Left lobe of liver (tissue), 2 donors: ENCODE measurements at places on chromosomes 5 and 9.

DNA sequence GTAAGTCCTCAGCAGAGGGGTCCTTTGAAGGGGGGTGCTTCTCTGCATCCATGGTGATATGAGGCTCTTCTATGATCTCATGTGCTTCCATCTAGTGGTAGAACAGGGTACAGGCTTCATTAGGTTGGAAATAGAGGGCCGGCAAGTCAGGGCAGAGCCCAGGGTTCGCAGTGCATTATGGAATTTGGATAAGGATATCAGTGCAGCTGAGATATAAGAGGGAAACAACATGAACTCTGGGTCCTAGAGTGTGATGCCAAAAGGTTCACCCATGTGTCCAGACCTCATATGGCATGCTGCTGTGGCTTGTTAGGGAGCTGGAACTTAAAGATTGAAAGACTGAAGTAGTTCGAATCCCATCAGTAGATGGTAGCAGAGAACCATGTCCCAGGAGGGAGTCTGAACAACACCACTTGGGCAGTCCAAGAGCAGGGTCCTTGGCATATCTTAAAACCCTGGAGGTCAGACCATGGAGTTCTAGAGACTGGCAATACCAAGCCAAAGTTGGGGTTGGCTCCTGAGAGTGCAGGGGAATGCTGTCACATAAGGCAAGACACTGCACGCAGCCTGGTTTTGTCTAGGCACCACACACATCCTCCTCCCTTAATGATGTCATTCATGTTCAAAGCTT, 2.3 kb downstream of the FAM221B start:
- no peak for DNase-seq

DNA sequence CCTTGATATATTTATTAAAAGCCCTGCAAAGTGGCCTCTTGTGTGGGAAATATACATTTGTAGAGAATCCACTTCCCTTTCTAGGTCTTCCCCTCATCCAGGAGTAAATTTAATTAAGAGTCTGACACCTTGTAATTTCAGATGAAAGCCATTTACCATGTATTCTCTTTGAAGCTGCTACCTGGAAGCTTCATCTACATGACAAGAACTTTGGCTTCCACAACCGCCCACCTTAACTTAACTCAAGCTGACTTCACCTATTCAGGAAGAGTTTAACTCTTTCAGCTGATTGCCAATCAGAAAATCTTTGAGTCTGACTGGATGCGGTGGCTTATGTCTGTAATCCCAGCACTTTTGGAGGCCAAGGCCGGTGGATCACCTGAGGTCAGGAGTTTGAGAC, 899.9 kb downstream of the TAF11L14 start:
- DNase-seq, result no peak

DNA sequence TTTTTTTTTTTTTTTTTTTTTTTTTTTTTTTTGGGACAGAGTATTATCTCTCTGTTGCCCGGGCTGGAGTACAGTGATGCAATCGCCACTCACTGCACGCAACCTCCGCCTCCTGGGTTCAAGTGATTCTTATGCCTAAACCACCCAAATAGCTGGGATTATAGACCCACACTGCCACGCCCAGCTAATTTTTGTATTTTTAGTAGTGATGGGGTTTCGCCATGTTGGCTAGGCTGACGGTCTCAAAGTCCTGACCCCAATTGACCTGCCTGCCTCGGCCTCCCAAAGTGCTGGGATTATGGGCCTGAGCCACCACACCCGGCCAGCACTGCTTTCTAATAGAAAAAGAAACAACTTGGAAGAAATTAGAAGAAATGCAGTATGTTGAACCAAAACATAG, 39.2 kb downstream of the TTC1 start:
- DNase-seq, result no peak

- no peak for DNase-seq
Measured at GRCh38 chr5:58958701-58959100, 375.8 kb downstream of the RAB3C start.

GRCh38 chr9:76433836-76434235, 25.1 kb upstream of the GCNT1 start:
- no peak for DNase-seq

GRCh38 chr9:94827584-94828304, 101.2 kb downstream of the AOPEP start:
- DNase-seq, result peak; percentile 76

DNA sequence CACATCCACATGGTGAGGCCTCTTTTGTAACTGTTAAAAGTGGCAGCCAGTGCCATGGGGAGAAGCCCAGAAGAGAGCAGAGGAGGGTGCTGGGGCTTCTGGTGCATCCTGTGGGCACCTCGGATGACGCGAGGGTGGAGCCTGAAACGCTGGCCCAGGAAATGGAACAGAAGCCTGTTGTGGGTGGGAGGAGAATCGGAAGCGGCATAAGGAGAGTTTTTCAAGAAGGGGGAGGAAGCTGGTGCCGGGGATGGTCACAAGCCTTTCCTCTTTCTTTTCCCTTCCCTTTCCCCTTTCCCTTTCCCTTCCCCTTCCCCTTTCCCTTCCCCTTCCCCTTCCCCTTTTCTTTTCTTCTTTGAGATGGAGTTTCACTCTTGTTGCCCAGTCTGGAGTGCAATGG, 12.9 kb downstream of the ANKRD33B start:
- DNase-seq, result no peak

DNA sequence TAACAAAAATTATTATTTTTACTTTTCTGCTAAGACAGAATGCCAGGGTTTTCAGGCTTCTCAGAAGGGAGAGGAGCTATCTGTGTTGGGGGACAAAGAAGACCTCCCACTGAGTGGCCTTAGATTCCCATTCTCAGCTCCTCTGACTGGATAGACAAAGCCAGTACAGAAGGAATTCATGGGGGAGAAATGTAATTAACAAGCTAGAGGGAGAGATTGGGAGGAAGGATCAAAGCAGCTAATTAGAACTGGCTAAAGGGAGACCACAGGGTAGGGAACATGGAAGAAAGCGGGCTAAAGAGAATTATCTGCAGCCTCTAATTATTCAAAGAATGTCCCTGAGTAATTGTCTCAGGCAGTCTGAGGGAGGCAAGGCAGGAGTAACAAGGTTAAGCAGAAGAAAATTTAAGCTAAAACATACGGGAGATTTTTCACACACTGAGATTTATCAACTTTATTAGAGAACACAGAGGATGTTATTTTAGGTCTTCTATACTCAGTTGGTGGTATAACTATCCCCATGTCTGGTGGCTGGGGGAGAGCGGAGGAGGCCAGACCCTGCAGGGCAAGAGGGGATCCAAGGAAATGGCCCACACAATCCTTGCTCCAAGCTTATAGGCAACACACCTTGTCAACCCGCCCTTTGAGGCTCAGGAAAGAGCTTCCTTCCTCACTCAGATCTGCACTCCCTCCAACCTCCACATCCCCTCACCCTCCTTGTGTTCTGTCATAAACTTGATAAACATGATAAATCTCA, 87.7 kb upstream of the LRRTM2 start:
- DNase-seq, result no peak

GRCh38 chr5:34959323-34959722, 30.0 kb downstream of the DNAJC21 start:
- no peak for DNase-seq

GRCh38 chr5:147619281-147619878, 109.5 kb upstream of the DPYSL3 start:
- DNase-seq, result no peak

DNA sequence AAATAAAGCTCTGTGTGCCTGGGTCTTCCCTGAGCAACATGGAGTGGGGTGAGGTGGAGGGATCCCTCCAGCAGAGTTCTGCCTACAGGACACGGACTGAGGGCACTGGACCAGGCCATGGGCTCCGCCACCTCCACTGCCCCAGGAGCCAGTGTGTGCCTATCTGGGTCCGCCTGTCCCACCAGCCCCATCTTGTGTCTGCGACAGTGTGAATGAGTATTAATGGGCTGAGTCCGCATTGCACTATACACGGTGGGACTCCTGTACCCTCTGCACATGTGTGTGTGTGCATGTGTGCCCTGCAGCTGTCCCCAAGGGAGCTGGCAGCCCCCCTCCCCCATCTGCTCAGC, 11.4 kb downstream of the FGFR4 start:
- DNase-seq, result no peak
